Right ventricle myocardium inferior (tissue), 1 donor: ENCODE measurements at places on chromosomes 12 and 14. TPM values are rescaled to one million over a fixed set of nuclear protein-coding genes. Genes with fewer than 3 reads are reported as not detected.

EIF2B2 gene
- 34.0 TPM for total RNA-seq

DNA sequence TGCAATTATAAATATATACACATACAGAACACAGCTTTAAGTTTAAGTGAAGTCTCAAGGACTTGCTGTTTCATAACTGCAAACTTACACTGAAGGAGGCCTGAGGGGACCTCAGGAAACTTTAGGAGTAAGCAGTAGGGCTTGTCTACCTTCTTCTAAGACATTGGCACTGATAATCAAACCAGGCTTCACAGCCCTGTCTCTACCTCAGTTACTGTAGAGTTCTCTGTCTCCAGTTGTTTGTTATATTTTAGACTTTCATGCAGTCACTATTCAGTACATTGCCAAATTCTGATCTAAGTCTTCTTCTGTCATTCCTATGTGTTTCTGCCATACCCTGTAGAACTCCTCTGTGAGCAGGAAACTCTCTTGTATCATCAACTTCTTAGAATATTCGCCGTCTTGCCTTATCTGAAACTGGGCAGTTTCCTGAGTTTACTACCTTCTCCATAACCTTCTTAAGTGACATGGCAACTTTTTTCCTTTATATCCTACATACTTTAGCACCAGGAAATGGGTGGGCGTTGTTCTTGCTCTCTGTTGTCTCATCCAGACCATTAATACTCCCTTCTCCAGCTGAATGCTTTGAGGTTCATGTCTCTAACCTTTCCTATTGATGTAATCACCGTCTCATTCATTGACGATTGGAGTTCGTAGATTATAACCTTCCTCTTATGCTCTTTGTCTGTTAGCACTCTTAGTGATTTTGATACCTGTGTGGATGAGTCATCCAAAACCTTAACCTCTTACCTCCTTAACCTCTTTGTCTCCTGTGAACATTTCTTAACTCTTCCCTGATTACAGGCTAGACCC is 11.4 kb downstream of the APAF1 start:
- DNase-seq: no peak

DNA sequence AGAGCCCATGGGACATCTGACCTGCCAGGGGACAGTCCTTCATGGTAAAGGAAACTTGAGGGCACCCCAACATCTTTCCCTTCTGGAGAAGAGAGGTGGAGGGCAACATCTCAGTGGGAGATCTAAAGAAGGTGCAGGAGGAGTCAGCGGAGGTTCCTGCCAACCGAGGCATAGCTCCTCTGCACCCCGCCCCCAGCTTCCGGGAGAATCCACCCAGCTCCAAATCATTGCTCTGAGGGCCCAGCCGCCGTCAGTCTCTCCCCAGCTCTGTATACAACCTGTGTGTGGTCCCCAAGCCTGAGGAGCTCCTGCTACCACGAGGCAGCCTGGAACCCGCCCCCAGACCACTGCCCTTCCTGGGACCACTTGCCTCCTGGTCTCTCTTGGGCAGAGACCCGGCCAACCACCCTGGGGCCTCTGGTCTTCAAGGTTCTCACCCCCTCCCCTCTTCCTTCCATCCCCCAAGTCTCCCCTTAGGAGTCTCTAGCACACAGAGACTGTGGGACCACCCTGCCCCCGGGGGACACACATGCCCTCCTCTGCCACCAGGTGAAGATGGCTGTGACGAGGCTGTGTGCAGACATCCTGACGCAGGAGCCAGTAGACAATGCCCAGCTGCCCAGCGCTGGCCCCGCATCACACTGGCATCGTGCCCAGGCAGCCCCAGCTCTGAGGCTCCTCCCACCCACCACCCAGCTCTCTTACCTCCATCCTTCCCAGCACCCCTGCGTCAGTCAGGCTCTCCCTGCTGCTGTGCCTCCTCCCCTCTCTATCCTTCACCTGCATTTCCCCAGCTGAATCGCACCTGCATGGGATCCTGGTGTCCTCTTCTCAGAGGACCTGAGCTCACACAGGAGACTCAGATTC is 13.0 kb upstream of the NUDT14 start:
- DNase-seq: no peak

DNA sequence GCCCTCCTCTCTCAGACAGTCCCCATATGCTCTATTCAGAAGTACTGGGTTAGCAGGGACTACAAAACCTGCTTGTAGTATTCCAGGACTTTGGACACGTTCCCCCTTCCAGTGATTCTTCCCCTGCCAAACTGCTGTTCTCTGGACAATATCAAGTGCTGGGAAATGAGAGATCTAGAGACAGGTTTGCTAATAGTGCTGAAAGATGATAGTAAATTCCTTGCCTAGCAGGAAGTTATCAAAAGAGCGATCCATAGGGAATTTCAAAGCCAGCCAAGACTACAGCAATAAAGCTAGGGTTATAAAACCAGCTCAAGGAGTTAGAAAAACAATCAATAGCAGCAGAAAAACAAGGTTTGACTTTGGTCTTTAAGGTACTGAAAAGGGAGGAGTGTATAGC is 15.2 kb downstream of the SLC7A8 start:
- DNase-seq: no peak
